SK-N-SH (cell line): ENCODE measurements at places on chromosomes 4 and X.
A peak's percentile ranks its signal among the peaks of the same experiment; 100 is the strongest.

DNA sequence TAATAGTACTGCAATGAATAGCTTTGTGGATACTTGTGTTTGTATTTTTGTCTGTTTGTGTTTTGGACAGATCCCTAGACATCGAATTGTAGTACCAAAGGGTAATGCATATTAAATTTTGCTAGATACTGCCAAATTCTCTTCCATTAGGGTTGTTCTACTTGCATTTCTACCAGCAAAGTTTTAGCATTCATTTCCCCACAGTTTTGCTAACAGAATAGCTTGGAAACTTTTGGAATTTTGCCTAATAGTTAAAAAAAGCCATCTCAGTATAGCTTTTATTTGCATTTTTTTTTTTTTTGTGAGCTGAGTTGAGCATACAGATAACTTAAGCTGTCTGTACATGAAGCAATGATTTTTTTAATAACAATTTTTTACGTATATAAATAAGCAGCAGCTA, 1084.9 kb downstream of the ADGRL3 start:
- DNase-seq: no peak

GRCh38 chr4:136637071-136637777, 895.1 kb downstream of the PCDH18 start:
- peak; percentile 22 for DNase-seq

DNA sequence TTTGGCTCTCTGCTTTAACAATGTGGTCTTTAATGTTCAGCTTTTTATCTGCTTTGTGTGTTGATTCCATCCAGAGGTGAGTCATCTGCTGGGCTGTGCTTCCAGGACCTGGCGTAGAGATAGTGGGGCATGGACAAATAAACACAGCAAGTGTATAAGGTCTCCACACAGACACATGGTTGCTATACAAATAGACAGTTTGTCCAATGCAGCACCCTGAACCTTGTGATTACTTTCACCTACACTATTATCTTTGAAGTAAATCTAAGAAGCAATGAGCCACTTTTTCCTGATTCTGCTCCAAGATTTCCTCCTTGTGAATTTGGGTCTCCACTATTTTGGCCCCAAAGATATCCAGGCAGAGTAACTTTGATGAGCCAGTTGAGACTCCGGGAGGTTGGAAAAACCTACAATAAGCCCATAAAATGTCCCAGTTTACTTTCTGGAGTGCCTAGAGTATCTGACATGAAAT, 12.1 kb downstream of the PPARGC1A start:
- DNase-seq: no peak

DNA sequence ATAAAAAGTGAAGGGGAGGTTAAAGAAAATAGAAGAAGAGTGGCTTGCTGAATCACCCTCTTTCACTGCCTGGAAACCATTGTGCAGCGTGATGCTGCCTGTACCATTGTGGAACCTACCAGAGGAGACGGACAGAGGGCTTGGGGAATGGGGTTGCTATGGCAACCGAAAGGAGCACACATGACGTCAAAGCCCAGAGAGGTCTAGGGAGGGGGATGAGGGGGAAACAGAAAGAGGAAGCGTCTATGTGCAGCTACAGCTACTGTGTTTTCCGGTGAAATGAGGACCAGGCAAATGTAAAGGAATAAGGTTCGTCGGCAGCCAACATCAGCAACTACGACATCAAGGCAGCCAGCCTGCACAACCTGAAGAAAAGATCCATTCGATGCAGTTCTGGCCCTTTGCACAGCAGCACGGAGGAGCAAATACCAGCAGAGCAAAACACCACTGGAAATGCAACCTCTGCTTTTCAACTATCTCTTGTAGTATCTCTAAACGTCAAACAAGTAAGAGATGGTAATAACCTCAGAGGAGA, at the start of gene MAPK10:
MAPK10 (minus strand) TSS at position 110 of the 535 bp plus-strand sequence.
- peak; percentile 76 for DNase-seq

DNA sequence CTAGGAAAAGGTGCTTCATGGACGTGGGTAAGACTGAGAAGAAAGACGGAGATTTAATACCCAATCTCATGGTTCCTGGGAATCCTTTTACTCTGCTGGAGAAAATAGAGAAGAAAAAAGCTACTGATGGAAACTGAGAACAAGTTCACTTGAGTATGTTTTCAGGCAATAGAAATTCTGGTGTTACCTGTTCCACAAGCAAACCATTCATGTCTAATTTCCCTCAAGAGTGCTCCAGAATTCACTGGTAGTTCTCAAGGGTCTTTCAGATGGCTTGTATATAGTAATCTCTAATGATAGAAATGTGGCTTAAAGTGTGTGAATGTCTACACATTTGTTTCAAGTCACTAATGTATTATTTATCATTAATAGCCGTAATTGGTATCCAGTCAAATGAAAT, 22.5 kb downstream of the SETD7 start:
- no peak for DNase-seq

DNA sequence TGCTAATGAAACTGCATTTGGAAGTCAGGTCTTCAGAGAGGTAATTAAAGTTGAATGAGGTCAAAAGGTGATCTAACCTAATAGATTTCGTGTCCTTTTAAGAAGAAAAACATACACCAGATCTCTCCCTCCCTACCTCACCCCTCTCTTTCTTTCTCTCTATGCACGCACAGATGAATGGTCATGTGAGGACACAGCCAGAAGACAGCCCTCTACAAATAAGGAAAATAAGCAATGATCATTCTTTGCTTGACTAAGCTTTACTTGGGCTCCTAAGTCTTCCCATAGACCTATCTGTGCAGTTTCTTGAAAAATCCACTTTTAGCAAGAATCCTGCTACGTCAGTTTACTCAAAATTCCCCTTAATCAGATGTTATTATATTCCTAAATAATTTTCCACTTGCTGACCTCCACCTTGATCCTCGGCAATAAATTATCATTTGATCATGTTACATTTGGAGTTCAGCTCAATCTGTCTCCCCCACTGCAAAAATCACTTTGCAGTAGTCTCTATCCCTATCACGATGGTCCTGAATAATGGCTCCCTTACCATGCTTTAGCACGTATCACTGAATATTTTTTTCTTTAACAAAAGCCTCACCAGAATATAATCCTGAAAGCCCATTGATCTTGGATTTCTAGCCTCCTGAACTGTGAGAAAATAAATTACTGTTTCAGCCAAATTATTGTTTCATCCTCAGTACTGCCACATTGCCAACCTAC, 527.3 kb downstream of the GABRG1 start:
- no peak for DNase-seq

GRCh38 chr4:150591406-150591805, 9.5 kb downstream of the MAB21L2 start:
- no peak for DNase-seq

DNA sequence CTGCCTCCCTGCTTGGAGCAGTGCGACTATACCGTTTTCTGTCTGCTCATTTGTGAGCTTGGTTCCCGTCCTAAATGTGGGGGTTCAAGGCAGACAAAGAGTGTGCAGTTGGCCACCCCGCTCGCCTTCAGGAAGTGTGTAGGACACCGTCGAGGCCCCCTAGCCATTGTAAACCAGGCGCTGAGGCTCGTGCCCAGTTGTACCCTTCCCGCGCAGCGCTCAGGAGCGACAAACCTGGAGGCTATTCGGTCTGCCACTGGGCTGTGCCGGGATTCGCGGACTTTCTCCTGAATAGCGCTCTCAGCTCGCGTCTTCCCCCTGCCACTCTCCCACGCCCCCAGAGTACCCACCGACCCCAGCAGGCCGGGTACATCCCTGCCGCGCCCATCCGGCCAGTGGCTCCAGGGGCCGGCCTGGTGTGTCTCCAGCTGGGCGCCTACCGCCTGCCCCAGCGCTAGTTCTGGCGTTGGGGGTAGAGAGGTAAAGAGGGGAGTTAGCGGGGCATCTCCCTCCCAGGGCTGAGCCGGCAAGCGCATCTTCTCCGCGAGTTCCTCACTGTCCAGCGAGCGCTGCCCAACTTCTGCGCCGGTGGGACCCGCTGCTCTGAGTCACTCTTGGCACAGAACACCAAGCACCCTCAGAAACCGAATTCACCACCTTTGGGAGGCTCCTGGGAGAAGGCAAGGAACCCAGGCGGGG, 880 bp upstream of the LONRF3 start:
- DNase-seq: peak; percentile 20

GRCh38 chrX:149510386-149510785, 5.3 kb upstream of the IDS start:
- no peak for DNase-seq
